GM18507 (cell line): ENCODE measurements at places on chromosomes 7 and 10.

DNA sequence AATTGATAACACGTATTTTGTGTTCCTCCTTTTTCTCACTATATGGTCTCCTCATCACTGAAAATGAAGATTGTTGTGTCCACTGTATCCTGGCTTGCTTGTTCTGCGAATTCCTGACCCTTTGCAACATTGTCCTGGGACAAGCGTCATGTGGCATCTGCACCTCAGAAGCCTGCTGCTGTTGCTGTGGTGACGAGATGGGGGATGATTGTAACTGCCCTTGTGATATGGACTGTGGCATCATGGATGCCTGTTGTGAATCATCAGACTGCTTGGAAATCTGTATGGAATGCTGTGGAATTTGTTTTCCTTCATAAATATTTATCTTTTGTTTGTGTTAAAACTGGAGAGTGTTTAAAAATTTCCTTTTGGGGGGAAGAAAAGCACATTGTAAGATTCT, 93.7 kb downstream of the MDFIC start:
- no peak for DNase-seq

DNA sequence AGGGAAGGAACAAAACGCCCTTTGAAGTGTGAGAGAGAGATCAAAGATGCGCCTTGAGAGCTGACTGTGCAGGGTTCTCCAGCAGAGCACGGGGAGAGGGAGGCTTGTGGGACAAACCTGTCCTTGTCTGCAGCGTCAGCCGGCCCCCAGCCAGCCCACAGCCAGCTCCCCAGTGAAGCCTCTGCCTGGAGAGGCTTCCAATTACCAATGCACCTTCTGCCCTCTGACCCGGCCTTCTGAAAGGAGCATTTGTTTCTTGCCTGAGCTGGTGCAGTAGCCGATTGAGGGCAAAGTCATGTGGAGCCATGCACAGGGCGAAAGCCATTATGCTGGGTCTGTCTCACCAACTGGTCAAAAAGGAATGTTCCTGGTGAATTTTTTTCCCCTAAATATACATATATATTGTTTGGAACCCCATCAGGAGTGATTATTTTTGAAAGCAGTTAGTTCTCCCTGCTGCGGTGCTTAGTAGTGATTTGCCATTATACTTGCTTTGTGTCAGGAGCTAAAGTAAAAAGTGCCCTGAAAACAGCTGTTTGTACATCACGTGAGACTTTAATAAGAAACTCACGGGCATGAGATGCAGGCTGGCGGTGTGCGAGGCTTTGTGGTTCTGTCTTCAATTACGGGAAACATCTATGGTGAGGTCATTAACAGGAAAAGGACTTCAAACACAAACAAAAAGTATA, 268.6 kb downstream of the KLF6 start:
- no peak for DNase-seq

DNA sequence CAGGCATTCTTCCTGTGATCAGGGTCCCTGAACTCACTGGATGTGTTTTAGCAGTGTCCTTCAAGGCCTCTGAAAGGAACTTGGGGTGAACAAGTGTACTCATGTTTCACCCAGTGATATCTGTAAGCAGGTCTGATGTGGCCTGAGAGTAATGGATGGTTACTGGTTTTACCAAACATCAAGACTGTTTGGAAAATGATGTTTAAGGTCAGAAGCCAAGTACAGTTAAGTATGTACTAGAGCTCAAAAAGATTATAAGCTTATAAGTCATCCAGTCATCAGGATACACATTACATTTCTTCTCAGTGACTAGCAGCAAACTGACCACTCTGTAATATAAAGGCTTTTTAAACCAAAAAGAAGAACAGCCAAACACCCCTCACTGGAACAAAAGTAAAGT, 79.8 kb upstream of the PTN start:
- DNase-seq = no peak

GRCh38 chr10:14560791-14561765, 213.6 kb downstream of the FAM107B start:
- DNase-seq = no peak
